ENCODE measurements at places on chromosomes 6 and 20.

- no peak for DNase-seq
Observed at GRCh38 chr6:12584631-12585405, 131.7 kb upstream of the PHACTR1 start.

DNA sequence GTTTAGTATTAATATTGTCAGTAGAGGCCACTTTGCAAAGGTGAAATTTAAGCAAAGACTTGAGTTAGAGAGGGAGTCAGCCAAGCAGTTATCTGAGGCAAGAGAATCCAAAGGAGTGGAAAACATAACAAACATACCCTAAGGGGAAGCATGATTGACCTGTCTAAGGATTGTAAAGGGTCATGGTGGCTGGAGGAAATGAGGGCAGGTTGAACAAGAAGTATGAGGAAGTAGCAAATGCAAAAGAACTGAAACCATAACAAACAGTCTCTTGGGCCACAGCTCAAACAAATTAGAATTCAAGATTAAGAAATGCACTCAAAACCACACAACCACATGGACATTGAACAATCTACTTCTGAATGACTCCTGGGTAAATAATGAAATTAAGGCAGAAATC lies 103.2 kb downstream of the FBXO5 start:
- no peak for DNase-seq

DNA sequence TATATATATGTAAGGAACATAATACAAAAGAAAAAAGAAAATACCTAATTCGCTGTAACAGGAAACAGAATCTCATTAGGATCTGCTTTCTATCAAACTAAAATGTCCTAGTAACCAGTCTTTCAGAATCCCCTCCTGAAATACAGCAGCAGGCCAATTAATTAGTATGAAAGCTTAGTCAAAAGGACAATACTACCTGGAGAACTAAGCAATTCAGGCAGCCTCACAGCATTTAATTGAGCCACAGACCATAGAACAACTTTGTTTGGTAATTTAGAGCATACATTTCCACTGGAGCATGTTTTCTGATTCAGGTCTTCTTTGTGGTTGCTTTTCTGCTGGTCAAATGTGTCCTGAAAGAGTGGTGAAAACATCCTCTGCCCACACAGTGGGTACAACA lies 516.0 kb downstream of the LMBRD1 start:
- no peak for DNase-seq

GRCh38 chr20:54648421-54649142 lies 173.2 kb downstream of the DOK5 start:
- no peak for DNase-seq

DNA sequence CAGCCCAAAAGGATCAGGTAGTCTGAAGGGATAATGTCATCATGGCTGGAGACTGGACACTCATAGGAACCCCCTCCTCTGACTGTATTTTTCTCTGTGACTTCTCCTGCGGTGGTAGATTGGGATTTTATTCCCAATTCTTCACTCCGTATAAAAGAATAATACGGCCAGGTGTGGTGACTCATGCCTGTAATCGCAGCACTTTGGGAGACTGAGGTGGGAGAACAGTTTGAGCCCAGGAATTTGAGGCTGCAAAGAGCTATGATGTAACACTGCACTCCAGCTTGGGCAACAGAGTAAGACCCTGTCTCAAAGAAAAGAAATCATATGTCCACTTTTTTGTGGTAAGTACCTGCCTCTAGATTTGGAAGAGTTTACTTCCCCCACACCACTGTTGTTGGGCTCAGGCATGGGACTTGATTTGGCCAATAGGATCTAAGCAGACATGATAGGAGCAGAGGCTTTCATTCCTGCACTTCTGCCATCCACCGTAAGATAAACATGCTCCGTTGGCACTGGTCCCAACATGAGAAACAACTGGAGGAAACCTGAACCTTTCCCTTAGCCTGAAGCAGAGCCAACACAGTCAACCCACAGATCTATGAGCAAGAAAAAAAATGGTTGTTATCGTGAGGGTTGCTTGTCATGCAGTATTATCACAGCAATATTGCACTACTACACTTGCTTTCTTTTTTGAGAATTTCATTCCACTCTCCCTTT lies 82.0 kb downstream of the JPH2 start:
- DNase-seq: no peak

DNA sequence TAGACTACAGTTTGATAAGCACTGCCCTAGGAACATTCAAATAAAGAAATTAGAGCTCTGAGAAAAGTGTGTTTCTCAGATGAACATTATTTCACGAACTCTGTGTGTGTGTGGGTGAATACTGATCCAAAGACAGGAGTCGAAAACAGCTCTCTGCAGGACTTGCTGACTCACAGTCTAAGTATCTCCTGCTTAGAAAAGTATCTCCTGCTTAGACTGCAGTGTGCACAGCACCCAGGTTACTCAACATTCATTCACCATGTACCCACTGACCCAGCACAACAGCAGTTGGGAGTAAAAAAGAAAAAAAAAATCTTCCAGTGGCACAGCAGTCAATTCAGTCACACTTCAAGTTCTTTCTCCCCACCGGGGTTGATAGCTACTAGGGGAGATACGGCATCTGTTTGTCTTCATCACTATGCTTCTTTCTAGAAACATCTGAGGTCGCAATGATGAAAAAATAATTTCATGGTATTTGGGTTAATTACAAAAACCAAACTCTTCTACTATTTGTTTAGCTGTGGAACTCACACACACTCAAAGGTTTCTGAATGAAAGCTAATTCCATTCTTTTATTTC lies 48.0 kb downstream of the GCLC start:
- no peak for DNase-seq

DNA sequence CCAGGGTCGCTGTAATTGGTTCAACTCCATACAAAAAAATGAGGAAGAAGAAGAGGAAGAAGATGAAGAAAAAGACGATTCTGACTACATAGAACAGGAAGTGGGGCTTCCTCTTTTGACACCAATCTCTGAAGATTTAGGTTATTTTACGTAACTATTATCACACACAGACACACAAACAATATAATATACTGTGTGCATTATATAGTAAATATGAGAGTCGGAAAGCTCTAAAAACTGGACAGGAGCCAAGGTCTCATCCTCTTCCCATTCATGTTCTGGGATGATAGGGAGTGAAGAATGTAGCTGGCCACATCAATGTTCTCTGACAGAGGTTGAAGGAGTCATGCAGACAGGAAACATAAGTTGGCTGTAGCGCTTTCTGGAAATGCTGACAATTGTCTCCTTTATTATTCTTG lies 13.3 kb downstream of the RSPH4A start:
- DNase-seq: no peak

DNA sequence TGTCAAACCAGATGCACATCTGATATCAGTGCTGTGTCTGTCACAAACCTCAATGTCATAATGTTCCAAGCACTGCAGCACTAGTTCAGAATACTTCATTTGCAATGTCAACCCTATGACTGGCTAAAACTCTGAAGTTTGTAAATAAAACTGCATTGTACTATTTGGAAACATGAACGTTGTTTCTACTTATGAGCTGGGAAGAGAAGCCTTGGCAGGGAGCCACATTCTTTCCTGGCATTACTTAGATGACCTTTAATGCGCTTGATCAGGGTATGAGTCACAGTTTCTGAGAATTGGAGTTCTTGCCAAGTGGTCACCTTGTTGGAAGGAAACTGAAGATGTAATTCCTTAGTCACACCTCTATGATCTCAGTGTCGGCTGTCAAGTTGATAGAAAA lies 664.8 kb upstream of the MMS22L start:
- peak; percentile 50 for DNase-seq

DNA sequence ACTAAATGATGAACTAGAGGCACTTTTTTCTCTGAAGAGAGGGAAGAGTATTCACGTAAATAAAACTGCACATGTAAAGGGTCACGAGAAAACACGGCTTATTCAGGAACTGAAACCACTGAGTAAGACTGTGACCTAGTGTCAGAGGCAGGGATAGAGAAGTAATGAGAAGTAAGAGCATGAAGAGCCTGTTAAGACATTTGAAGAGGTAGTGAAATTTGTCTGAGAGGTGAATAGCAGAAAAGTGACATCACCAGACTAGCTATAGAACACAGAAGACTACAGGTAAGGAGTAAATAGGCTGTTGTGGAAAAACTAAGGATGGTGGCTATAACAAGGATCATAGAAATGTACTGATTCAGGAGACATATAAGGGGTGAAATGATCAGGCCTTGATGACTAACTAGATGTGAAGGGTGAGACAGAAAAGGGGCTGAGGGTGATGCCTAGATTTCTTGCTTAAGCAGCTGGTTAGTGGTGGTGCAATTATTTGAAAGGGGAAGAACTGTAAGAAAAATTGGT lies 76.8 kb downstream of the REV3L start:
- DNase-seq: no peak

DNA sequence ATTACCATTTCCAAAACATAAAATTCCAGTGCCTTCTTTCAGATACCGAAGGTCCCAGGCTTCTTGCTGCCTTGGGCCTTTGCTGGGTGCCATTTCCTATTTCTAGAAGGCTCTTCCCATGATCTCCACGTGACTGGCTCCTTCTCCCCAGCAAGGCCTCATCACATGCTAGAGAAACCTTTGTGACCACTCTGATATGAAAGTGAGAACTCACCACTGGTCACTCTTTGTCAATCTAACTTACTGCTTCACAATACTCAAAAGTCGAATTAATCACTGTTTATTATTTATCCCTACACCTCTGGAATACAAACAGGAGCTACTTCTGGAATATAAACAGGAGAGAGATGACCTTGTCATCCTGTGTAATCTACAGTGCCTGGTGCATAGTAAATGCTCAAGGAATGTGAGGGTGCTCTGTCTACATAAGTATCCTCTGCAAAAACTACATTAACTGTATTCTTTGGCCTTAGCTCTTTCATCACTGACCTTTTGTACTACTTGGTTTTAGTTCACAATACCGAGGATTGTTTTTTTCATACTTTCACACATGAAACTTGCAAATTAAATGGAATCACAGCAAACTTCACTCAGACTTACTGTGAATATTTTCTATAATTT lies 1.6 kb downstream of the STX7 start:
- no peak for DNase-seq

DNA sequence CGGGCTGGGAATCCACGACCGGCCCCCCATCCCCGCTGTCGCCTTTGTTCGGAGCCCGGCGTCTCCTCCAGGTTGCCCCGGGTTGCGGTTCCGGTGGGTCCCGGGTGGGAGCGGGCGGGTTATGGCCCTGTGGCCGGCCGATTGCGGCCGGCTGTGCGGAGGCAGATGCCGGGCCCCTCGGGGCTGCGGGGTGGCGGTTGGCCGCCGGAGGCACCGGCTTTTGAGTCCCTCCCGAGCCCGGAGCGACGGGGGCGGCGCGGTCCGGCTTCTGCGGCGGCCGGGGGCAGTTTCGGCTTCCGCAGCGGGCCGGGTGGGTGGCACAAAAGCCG lies 431 bp downstream of the LOC128125822 start:
- DNase-seq: no peak

DNA sequence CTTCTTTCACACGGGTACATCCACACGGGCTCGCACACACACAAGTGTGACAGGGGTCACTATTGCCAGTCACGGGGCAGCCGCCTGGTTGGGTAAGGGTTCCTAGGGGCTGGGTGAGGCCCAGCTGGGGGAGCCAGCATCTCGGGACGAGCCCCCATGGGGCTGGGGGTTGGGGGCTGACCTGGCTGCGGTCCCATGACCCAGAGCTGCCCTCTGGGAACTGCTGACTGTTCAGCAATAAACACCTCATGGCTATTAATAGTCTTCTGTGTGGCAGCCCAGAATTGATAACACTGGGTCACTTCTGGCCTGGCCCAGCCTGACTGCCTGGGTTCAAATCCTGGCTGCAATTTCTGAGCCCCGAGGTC lies 23.8 kb downstream of the VEGFA start:
- no peak for DNase-seq

GRCh38 chr6:16352258-16352635 lies 113.9 kb downstream of the GMPR start:
- DNase-seq: no peak

DNA sequence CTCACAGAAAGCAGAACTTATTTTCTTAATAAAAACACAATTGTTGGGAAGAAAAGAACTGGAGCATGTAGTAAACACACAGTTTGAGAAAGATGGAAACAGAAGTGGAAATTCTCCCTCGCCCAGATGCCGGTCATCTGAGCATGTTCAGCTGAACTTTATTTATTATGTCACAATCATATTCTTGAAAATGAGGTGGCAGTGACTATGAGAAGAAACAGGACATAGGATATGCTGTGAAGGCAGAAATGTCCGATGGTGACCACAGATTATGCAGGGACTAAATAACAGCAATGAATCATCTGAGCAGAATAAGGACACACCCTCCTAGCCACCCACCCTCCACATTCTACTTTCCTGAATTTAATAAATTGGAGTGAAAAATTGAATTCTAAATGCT lies 425.3 kb upstream of the NOX3 start:
- DNase-seq: no peak

GRCh38 chr6:142213402-142213801 lies 66.3 kb downstream of the VTA1 start:
- no peak for DNase-seq

GRCh38 chr6:29730575-29731126 lies 7.4 kb downstream of the HLA-F start:
- DNase-seq: no peak

DNA sequence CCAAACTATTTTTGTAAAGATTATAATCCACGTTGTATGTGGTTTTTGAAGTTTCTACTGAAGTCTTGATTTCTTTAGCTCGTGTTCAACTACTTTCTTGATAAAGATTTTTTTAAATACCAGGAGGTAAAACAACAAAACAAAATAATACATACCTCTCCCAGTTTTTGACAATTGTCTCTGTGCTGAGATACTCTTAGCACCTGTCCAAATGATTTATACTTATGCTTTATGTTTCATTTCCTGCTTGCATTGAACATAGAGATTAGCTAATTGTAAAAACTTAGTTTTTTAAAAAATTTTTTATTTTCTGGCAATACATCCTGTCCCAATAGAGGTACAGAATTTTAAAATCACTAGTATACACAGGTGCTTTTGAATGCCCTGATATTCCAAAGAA lies 506.9 kb upstream of the ADGRB3 start:
- DNase-seq: no peak

GRCh38 chr20:41534842-41535241 lies 83.3 kb downstream of the CHD6 start:
- no peak for DNase-seq

DNA sequence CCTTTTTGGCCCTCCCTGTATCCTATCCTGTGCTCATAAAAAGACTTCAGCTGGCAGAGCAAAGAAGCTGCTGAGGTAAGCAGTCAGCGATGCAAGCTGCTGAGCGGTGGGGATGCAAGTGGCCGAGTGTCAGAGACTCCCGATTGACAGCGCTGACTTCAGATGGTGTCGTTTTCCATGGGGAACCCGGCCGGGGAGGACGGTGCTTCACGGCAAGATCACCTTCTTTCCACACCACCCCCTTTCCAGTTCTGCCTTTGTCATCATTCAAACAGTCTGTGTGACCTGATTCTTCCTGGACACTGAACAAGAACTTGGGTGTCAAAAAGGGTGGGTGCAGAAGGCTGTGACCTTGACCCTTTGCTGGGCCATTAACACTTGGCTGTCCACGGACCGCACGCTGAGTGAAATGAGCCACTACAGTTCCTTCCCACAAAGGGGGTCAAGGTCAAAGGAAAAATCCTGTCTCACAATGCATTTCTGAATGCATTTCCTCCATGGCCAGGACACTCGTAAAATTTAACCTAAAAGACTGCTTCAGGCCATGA lies 52.9 kb upstream of the UNC93A start:
- DNase-seq: no peak

All from ureter (tissue), 1 donor.